ENCODE measurements at places on chromosomes 11 and 22.

GRCh38 chr11:119724956-119725355 lies 4.0 kb downstream of the NECTIN1 start:
- no peak for DNase-seq

- DNase-seq, result no peak
These were observed 7.2 kb downstream of the MRGPRF start for GRCh38 chr11:69005631-69006368.

DNA sequence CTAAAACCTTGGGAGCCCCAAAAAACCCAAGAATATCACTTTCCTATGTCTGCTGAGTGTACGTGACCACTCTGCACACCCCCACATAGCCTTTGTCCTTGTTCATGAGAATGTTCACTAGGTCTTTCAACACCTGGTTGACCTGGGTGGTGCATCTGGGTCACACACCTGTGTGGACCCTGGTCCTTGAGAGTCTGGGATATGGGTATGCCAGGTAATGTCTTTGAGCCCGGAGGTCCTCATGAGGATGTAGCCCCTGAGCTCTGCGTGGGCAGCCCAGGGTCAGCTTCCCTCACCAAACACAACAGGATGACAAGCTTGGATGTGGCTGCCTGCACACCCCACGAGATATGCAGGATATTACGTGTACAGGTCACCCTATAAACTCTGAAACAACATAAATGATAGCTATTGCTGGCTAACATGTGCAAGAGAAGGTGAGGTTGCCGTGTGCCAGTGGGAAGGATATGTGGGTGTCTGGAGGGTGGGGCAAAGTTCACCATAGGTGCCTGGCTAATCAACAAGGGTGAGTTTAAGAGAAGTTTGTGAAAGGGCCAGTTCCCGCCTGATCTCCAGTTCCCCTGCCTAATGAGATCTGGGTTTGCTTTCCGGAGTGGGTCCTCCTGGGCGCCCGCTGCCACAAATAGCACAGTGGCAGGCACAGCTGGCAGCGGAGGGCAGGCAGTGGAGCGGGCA lies 1.4 kb upstream of the PPARA start:
- DNase-seq, result no peak

DNA sequence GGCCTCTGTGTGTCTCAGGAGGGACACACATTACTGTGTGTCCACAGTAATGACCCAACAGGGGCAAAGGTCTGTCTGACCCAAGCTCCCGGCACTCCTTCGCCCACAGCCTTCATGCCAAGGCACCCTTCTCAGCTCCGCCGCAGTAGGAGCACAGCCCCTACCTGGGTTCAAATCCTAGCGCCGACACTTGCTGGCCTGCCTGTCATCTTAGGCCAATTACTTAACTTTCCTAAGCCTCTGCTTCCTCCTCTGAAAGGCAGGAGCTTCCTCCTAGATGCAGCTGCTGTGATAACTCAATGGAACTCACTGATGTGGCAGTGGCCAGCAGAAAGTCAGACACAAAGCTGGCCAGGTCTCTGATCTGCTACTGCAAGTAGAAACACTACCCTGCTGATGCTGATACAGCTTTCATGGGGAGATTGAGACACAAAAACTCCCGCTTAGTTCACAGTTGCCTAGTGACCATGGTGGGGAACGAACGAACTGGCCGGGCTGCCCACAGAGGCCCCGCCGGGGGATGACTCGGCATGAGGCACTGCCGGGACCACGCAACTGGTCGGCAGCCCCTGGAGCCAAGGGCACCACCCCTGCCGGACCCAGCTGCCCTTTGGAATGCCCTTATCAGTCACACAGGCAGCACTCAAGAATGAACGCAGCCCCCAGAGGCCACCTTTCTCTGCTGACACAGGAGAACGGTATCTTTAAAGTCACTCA lies 8.1 kb downstream of the EHD1 start:
- DNase-seq, result peak; percentile 49

GRCh38 chr22:45263463-45264269 lies 21.1 kb upstream of the UPK3A start:
- peak; percentile 86 for DNase-seq

GRCh38 chr22:48980409-48980808 lies 847.3 kb downstream of the BRD1 start:
- no peak for DNase-seq

DNA sequence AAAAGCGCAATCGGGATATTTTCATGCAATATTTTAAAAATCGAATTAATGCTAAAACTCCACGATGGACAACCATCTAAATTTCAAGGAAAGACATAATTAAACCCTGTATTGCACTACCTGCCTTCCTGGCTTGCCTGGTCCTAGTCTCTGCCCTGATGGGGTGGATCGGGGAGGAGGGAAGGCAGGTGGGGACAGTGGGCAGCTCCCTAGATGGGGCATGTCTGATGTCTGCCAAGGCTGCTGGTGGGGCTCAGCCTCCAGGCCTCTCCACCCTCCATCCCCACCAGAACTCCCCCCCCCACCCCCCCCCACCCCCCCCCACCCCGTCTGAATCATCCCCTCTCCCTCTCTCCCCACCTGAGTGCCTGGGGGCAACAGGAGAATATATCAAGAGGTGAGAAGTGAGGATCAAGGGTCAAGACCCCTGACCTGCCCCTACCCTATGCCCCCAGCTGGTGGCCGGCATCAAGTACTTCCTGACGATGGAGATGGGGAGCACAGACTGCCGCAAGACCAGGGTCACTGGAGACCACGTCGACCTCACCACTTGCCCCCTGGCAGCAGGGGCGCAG lies 650 bp downstream of the CST6 start:
- peak; percentile 25 for DNase-seq

- no peak for DNase-seq
These were observed 2.6 kb upstream of the PSMA1 start for GRCh38 chr11:14522801-14523200.

- DNase-seq, result no peak
These were observed 138.9 kb downstream of the LUZP2 start for GRCh38 chr11:24635588-24636290.

DNA sequence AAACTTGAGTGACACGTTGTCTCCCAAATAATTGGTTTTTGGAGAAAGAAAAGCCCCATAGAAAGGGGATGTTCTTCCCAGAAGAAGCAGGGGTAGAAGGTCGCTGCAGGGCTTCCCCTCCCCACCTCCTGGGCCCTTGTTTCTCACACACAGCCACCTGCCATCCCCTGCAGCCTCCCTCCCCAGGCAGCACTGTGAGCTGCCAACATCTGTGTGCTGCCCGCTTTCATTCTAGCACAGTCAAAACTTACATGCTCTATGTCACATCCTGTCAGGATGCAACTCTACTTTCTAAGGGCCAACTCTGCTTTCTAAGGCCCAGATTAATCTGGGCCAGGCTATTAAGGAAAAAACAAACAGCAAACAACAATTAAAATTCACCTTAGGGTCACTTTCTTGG lies 309.4 kb upstream of the ZC3H12C start:
- DNase-seq, result no peak

- no peak for DNase-seq
These were observed 8.8 kb upstream of the IZUMO1R start for GRCh38 chr11:94295534-94295933.

DNA sequence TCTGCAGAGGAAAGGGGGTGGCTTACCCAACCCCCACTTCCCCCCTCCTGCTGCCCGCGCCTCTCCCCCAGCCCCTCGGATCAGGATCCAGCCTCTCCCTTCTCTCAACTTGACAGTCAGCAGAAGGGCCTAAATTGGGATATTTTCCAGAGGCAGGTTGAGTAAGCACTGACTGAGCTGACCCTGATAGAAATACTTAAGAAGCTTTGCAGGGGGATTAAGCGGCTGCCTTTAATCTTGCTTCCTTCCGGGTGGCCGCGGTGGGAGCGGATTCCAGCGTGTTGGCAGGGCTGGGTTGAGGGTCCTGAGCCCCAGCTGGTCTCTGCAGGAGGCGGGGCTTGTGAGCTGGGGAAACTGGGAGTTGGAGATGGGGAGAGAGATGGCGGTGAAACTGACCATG lies 445.2 kb downstream of the NTM start:
- DNase-seq, result no peak

GRCh38 chr11:86499723-86500129 lies 125.0 kb downstream of the CCDC81 start:
- DNase-seq, result no peak

DNA sequence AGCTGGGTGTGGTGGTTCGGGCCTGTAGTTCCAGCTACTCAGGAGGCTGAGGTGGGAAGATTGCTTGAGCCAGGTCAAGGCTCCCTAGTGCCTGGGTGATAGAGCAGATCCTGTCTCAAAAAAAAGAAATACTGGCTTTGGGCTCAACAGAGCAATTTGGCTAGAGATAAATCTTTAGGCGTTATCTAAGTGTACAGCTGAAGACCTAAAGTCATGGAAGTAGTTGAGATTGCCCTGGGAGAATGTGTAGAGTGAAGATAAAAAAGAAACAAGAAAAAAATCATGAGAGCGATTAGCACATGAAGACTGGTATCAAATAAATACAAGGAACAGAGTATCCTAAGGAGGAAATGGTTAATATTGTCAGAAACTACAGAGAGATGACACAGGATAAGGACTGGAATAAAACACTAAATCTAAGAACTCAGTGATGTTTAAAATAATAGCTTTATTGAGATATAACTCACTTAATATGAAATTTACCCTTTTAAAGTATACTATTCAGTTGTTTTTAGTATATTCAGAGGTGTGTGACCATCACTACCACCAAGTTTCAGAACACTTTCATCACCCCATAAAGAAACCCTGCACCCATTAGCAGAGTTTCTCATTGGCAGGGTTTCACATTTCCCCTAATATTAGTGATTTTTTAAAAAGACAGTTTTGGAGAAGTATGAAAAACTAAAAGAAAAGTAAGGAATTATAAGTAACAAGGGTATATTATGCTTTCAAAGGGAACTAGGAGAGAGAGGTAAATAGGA lies 20.7 kb downstream of the PIK3C2A start:
- DNase-seq, result no peak

DNA sequence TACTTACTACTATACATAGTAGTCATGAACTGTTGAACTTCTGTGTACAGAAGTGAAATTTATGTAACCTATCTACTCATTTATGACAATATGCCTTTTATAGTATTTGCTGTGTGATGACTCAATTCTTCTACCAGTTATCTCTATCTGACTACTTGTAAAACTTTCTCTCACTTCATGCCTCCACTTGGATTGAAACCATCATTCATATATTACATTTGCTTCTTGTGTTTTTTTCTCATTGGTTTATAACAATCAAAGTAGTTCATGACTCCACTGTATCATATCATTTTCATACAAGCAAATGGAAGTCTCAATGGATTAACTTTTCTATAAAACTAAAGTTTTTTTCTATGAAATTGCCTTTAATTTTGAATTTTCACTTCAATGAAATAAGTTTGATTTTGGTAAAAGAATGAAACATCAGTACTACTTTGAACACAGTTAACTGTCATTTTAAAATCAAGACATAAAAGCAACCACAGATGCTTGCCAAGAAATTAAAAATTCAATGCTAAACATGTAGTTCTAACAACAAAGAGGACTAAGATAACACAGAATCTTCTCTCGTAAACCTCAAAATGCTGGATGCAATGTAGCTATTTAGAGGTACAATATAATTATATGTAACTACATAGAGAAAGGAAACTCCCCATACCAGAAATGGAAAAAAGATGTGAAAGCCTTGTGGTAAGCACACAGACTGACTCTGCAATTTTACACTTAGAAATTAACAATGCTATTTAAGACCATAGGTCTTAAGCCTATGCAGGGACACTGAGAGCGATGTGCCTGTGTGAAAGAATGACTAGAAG lies 27.6 kb upstream of the EXPH5 start:
- DNase-seq, result peak; percentile 65

DNA sequence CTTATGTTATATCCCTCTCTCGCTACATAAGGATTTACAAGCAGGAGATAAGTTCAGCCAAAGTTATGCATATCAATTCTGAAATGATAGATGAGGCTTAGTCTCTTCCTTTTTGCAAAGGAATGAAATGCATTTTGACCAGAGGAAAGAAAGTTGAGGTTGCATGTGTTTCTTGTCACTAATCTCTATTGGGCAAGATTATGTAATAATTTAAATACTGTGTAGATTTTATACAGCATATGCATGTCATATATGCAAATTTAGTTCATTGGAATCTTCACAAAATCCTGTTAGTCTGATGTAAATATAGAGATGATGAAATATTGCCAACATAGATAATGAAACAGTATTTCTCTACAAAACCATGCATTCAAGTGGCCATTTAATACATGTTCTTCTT lies 858.7 kb upstream of the RAG2 start:
- DNase-seq, result no peak

GRCh38 chr22:30371981-30372380 lies 15.2 kb downstream of the CCDC157 start:
- no peak for DNase-seq

DNA sequence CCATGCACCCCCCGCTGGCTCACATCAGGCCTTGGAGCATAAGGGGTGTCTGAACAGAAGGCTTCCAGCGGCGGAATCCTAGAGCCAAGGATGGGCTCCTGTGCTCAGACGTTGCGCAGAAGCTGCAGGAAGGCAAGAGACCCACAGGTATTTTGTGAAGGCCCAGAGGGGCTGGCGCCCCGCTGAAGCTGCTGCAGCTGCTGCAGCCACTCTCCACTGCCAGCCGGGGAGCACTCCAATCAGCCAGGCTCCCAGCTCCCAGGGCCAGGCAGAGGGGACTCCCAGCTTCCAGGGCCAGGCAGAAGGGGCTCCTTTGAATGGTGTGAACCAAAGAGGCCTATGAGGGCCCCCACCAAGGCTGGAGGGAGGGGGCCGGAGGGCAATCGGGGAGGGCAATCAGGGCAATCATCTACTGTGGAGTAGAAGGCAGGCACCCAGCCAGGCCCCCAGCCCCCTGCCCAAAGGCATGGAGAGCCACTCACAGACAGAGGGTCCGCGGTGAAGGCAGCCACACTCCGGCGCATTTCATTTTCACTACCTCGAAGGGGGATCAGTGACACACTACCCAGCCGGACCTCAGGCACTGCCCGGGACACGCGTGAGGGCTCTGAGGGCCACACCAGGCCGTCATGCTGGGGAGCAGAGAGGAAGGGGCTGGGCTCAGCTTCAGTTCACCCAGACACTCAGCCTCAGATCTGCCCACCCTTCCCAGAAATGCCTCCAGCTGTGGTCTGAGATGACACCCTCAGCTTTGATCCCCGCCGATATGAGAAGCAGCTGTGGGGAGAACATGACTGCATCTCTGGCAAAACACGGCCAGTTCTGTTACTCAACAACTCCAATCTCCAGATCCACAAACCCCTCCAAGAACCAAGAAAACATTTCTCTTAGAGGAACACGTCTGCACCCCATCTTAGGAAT lies 11.6 kb upstream of the PDE2A start:
- no peak for DNase-seq

- no peak for DNase-seq
These were observed at the start of gene CASP12 for GRCh38 chr11:104897891-104898684. TSS of gene CASP12 (minus strand) at chr11:104898460.

- no peak for DNase-seq
These were observed 16.6 kb downstream of the POLA2 start for GRCh38 chr11:65278356-65278755.

GRCh38 chr11:57896361-57897145 lies 127.1 kb upstream of the OR9Q1 start:
- DNase-seq, result no peak

- DNase-seq, result peak; percentile 73
These were observed 93.1 kb upstream of the ZC3H12C start for GRCh38 chr11:110000031-110000502.

- peak; percentile 30 for DNase-seq
These were observed 6.5 kb upstream of the SPON1 start for GRCh38 chr11:13955971-13956421.

All from GM13976 (cell line).